Prostate gland (tissue), 2 donors: ENCODE measurements at places on chromosomes 16 and 17.

DNA sequence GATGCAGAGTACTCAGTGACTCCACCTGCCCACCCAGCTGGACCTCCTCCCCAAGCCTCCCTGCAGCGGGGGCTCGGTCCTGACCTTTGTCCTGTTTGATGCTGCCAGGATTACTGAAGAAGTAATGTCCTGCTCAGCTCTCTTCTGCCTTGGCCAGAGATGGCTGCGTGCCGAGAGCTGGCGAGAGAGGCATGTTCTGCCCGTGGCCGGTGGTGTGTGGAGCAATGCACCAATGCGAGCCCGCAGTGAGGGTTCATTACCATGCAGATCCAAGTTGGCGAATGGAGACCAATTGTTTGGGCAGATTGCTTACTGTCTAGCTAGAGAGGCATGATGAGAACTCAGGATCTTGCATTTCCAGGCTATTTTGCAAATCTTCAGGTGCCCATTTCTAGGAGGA is 248.9 kb downstream of the ENGASE start:
- H3K4me1 ChIP-seq: no peaks in the 10 kb centered on the region
- H3K27me3 ChIP-seq: peaks cover 7% of the 10 kb centered on the region
- H3K36me3 ChIP-seq: no peaks in the 10 kb centered on the region
- H3K4me3 ChIP-seq: no peak overlapping the region
- DNase-seq: no peak

DNA sequence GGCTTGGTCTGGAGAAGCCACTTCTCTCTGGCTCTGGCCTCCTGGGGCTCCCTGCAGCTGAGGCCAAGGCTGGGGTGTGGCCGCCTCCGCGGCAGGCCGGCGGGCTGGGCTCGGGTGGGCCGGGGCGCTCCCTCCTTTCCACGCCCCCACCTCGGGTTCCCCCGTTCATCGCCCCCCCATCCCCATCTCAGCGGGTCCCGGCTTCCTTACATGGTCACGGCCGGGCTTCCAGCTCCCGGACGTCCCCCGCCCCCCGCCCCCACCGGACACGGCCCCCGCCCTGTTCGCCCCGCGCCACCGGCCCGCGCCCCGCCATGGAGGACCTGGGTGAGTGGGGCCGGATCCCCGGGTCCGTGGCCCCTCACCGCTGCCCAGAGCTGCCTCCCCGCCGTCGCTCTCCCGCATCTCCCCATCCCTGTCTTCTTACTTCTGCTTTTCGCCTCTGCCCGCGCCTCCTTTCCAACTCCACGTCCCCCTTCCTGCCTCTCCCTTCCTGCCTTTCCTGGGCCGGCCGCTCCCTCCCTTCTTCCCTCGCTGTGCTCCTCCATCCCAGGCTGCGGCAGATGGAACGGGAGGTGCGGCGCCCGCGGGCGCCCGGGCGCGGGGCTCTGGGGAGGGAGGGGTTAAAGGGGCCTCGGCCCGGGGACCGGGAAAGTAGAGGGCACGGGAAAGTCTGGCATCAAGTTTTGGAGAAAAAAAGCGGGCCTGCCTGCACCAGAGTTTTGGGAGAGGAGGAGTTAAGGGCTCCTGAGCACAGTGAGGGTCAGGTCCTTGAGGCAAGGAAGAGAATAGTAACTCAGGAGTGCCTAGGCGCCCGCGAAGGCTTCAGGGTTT is at the start of gene TGFB1I1:
Gene TGFB1I1, plus strand, starts transcription at position 278 of the 834 bp plus-strand sequence. Its CDS starts 37 bp downstream, at position 315.
- no peaks in the 10 kb centered on the region for H3K36me3 ChIP-seq
- H3K27me3 ChIP-seq: no peaks in the 10 kb centered on the region
- H3K4me1 ChIP-seq: no peaks in the 10 kb centered on the region
- H3K4me3 ChIP-seq: peak within 1 kb of the TSS; percentile 55
- DNase-seq: no peak

GRCh38 chr17:26775219-26775822 is 518.6 kb upstream of the WSB1 start:
- H3K27ac ChIP-seq: no peak overlapping the region
- no peak overlapping the region for H3K4me3 ChIP-seq
- DNase-seq: no peak
- no peaks in the 10 kb centered on the region for H3K36me3 ChIP-seq
- H3K27me3 ChIP-seq: peaks cover 14% of the 10 kb centered on the region
- H3K4me1 ChIP-seq: no peaks in the 10 kb centered on the region

GRCh38 chr17:17999364-18000029 is 26.8 kb downstream of the DRC3 start:
- no peak for DNase-seq
- H3K27me3 ChIP-seq: no peaks in the 10 kb centered on the region
- H3K4me3 ChIP-seq: no peak overlapping the region
- no peak overlapping the region for H3K27ac ChIP-seq

- H3K4me1 ChIP-seq: peaks cover 28% of the 10 kb centered on the region
- DNase-seq: peak; percentile 39
- H3K36me3 ChIP-seq: peaks cover 22% of the 10 kb centered on the region
- no peak overlapping the region for H3K27ac ChIP-seq
- H3K27me3 ChIP-seq: no peaks in the 10 kb centered on the region
These were observed 4.6 kb downstream of the SMCR8 start for GRCh38 chr17:18319604-18320256.

DNA sequence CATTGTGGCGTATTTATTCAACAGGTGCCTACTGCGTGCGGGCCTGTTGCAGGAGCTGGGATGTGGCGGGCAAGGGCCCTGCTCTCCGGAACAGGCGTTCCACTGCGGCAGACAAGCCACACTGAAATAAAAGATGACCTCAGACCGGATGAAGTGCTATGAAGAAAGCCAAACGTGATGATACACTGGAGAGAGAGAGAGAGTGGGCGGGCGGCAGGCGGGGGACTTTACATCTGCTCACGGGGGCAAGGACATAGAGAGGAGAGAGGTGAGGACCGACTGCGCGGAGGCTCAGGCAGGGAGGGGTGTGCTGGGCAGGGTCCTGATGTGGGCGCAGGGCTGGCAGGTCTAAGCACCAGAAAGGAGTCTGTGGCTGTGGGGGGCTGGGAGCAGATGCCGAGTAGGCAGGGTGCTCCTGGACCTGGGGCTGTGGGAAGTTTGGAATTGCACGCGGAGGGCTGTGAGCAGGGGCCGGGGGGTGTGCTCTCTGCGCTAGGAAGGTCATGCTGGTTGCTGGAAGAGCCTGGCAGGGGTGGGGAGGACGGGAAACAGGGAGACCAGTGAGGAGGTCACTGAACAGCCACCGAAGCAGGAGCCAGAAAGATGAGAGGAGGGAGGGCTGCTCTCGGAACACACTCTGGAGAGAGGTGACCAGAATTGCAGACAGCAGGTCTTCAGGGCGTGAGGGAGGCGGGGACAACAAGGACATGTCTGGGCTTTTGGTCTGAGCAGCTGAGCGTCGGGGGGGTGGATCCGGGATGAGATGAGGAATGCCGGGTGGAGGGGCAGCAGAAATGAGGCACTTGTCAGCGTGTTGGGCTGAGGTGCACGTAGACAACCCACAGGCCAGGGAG is 9.9 kb downstream of the MXRA7 start:
- H3K27ac ChIP-seq: peak overlapping the region; percentile 85
- H3K27me3 ChIP-seq: no peaks in the 10 kb centered on the region
- peak overlapping the region; percentile 8 for H3K4me3 ChIP-seq
- no peaks in the 10 kb centered on the region for H3K36me3 ChIP-seq
- DNase-seq: peak; percentile 53
- peaks cover 16% of the 10 kb centered on the region for H3K4me1 ChIP-seq

- DNase-seq: no peak
- H3K27ac ChIP-seq: no peak overlapping the region
- no peaks in the 10 kb centered on the region for H3K36me3 ChIP-seq
- H3K4me3 ChIP-seq: no peak overlapping the region
These were observed 104.3 kb downstream of the PHKB start for GRCh38 chr16:47565454-47565853.

GRCh38 chr16:23955088-23955487 is 119.3 kb downstream of the PRKCB start:
- no peaks in the 10 kb centered on the region for H3K27me3 ChIP-seq
- H3K27ac ChIP-seq: no peak overlapping the region
- H3K36me3 ChIP-seq: no peaks in the 10 kb centered on the region
- no peak overlapping the region for H3K4me3 ChIP-seq
- H3K4me1 ChIP-seq: no peaks in the 10 kb centered on the region
- DNase-seq: no peak

GRCh38 chr16:74230126-74230525 is 66.5 kb upstream of the PSMD7 start:
- no peaks in the 10 kb centered on the region for H3K4me1 ChIP-seq
- no peaks in the 10 kb centered on the region for H3K27me3 ChIP-seq
- H3K27ac ChIP-seq: no peak overlapping the region

DNA sequence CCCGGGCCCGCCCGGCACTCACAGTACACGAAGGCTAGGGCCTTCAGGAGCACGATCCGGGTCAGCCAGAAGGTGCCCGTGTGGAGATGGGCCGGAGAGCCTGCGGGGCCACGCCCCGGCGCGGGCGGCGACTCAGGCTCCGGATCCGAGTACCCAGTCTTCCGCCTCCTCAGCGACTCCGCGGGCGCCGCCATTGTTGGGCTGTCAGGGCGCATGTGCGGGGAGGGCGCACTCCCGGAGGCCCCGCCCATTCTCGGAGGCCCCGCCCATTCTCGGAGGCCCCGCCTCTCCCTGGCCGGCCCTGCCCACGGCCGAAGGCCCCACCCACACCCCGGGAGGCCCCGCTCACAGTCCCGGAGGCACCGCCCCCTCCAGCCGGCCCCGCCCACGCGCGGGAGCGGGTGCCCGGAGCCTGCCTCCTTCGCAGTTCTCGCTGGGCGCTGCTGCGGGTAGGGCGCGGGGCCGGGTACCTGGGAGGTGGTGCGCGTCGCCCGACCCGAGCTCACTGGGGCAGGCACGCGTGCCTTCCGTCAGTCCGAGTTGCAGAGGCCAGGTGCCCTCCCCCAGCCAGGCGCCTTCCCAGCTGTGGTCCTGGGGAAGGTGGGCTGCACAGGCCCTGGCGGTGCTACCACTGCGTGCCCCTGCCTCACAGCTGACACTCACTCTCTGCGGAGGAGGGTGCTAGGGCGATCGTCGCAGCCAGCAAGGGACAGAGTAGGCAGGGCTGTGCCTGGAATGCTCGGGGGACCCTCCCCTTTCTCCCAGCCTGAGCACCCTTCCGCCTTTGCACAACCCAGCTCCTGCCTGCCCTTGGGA is at the start of gene LMF1:
Gene LMF1, minus strand, starts transcription at position 219 of the 816 bp plus-strand sequence. Its CDS starts 4 bp downstream, at position 215.
- H3K27me3 ChIP-seq: no peaks in the 10 kb centered on the region
- H3K27ac ChIP-seq: peak within 1 kb of the TSS; percentile 72
- peaks cover 13% of the 10 kb centered on the region for H3K4me1 ChIP-seq
- DNase-seq: peak; percentile 93

GRCh38 chr16:58582971-58583765 is 46.5 kb downstream of the CNOT1 start:
- H3K36me3 ChIP-seq: peaks cover 7% of the 10 kb centered on the region
- H3K4me3 ChIP-seq: no peak overlapping the region
- no peak overlapping the region for H3K27ac ChIP-seq
- DNase-seq: no peak
- no peaks in the 10 kb centered on the region for H3K4me1 ChIP-seq

- H3K4me1 ChIP-seq: peaks cover 8% of the 10 kb centered on the region
- DNase-seq: no peak
- no peaks in the 10 kb centered on the region for H3K36me3 ChIP-seq
- H3K27me3 ChIP-seq: no peaks in the 10 kb centered on the region
- H3K27ac ChIP-seq: no peak overlapping the region
- H3K4me3 ChIP-seq: no peak overlapping the region
These were observed 3.1 kb downstream of the CSNK2A2 start for GRCh38 chr16:58194790-58195189.

GRCh38 chr17:16878084-16878483 is 93.8 kb downstream of the TNFRSF13B start:
- no peaks in the 10 kb centered on the region for H3K4me1 ChIP-seq
- H3K27me3 ChIP-seq: no peaks in the 10 kb centered on the region
- no peak overlapping the region for H3K27ac ChIP-seq
- no peak overlapping the region for H3K4me3 ChIP-seq
- no peaks in the 10 kb centered on the region for H3K36me3 ChIP-seq

DNA sequence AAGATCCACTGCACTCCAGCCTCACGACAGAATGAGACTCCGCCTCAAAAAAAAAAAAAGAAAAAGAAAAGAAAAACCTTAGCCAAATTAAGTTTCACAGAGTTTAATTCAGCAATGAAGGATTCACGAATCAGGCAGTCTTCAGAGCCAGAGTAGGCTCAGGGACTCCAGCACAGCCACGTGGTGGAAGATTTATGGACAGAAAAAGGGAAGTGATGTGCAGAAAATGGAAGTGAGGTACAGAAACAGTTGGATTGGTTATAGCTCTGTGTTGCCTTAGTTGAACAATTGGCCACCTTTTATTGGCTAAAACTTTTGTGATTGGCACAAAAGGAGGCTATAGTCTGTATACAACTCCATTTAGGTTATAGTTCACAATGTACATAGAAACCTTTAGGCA is 256.6 kb downstream of the HS3ST3B1 start:
- H3K27ac ChIP-seq: no peak overlapping the region
- H3K36me3 ChIP-seq: no peaks in the 10 kb centered on the region
- DNase-seq: no peak
- no peaks in the 10 kb centered on the region for H3K27me3 ChIP-seq

DNA sequence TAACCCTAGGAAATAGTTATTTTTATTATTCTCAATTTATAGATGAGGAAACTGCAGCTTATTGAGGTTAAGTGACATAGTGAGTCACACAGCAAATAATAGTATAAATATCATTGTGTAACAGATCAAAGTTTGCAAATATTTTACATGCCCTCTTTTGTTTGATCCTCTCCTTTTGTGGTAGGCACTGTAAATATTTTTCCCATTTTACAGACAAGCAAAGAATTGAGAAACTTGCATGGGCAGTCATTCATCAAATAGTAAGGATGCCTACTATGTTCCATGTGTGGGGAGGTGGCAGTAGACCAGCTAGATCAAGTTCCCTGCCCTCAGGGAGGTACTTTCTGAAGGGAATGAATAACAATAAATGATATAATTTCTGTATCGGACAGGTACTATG is 173.0 kb downstream of the PHKB start:
- no peaks in the 10 kb centered on the region for H3K36me3 ChIP-seq
- H3K4me1 ChIP-seq: no peaks in the 10 kb centered on the region
- H3K27me3 ChIP-seq: no peaks in the 10 kb centered on the region
- H3K27ac ChIP-seq: no peak overlapping the region
- H3K4me3 ChIP-seq: no peak overlapping the region
- no peak for DNase-seq

DNA sequence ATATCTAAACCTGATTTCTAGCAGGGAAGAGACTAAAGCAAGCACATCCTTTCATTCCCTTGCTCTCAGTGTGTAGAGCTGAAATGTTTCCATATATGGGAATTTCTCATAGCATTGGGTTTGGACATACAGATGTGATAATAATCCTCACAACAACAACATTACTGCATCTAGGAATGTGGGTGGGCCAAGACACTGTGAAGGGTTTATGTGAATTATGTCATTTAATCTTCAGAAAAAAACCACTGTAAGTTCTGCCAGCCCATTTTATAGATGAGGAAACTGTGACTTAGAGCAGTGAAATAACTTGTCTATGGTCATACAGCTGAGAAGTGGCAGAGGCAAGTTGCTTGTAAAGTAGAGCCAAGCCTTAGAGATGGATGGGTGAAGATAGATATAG is 5.2 kb downstream of the OMG start:
- H3K36me3 ChIP-seq: no peaks in the 10 kb centered on the region
- no peak overlapping the region for H3K4me3 ChIP-seq
